AG20443 (cell line): ENCODE measurements at places on chromosomes 1 and 21.

GRCh38 chr1:53182716-53183094, 13.9 kb upstream of the CPT2 start:
- no peak for DNase-seq

- DNase-seq = no peak
These were observed 4.2 kb upstream of the COL6A1 start for GRCh38 chr21:45977396-45977795.

GRCh38 chr1:157113106-157113505, 13.5 kb upstream of the ETV3L start:
- no peak for DNase-seq

DNA sequence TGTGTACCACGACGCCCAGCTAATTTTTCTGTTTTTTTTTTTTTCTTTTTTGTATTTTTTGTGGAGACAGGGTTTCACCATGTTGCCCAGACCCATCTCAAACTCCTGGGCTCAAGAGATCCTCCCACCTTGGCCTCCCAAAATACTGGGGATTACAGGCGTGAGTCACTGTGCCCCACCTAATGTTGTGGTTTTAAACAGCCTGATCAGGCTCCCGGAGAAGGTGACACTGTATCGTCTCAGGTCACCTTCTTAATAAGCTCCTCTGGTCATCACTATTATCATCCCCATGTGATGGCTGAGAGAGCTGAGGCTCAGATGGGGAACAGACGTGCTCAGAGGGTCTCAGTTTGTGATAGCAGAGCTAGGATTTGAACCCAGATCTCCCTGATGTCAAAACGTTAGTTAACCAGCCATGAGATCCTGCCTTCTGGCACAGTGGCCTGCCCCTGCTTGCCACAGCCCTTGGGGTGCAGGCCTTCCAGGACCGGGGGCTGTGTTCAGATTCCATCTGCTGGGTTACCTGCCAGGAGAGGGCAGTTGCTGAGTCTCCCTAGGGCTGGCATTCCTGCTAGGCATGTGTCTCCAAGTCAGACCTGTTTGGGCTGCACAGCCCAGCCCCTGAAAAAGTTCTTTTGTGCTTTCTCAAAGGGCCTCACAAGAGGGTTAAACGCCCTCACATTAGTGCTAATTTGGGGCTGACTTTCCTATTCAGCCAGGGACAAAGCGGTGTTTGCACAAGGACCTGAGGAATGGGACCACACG, 32.7 kb upstream of the GRHL3 start:
- DNase-seq = no peak

- DNase-seq = no peak
These were observed 86.7 kb upstream of the BCL10 start for GRCh38 chr1:85363092-85363491.

GRCh38 chr1:119632841-119633240, 15.2 kb downstream of the ZNF697 start:
- DNase-seq = no peak

GRCh38 chr1:31871703-31872102, 55.9 kb upstream of the SPOCD1 start:
- no peak for DNase-seq
